ENCODE measurements at places on chromosomes 11 and 22.

GRCh38 chr22:36938886-36939285 is 25.5 kb downstream of the CSF2RB start:
- DNase-seq, result no peak

GRCh38 chr22:22691055-22691454 is 46.6 kb downstream of the GGTLC2 start:
- DNase-seq, result no peak

- DNase-seq, result no peak
These were observed 93.7 kb downstream of the ZBTB16 start for GRCh38 chr11:114153224-114153623.

GRCh38 chr11:86159581-86159891 is 85.0 kb upstream of the EED start:
- DNase-seq, result no peak

GRCh38 chr11:61602775-61603569 is 22.1 kb upstream of the SYT7 start:
- DNase-seq, result no peak

DNA sequence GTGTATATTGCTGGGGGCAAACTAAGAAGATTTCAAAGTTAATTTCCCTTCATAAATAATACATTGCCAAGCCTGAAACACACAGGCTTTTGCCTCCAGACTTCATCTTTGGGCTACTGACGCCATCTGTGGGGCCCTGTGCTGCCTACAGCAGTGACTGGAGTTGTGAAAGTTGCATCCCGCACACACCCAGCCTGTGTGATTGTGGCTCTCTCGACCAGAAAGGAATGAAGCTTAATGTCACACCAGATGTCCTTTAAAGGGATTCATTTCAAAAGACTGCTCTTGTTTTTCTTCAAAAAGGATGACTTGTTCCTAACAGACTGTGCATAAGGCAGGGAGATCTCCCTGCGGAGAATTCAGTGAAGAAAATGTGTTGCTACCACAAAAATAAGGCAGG is 210.5 kb downstream of the FAM181B start:
- DNase-seq, result no peak

DNA sequence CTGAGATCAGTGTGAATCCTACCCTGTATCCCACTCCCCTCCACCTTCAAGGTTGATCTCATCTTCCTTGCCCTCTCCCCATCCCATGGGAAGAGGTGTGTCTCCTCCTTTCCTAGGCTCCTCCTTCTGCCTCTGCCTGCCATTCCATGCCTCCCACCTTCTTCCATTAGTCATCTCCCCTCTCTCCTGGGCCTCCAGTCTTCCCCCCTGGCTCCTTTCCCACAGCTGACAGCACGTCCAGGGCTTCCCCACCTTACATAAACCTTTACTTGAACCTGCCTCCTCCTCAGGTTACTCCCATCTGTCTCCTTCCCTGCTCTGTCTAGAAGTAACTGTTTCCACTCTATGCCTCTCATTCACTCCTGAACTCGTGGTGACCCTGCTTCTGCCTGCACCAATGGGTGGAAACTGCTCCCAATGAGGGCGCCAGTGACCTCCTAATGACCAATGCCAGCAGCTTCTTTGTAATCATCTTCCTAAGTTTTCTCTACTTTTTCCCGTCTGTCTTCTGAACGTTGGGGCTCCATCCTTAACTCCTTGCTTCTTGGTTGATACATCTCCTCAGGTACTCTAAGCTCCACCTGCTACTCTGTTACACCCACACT is 266.9 kb upstream of the NARS2 start:
- no peak for DNase-seq

- DNase-seq, result peak; percentile 8
These were observed 13.5 kb downstream of the ADORA2A start for GRCh38 chr22:24440718-24441405.

Measured in HuH-7 (cell line).